ENCODE measurements at places on chromosomes 16 and 17.

GRCh38 chr16:28587386-28587785, 9.5 kb downstream of the SULT1A2 start:
- DNase-seq = no peak

- no peak for DNase-seq
Measured at GRCh38 chr17:17680477-17681186, 626 bp upstream of the RAI1 start.

DNA sequence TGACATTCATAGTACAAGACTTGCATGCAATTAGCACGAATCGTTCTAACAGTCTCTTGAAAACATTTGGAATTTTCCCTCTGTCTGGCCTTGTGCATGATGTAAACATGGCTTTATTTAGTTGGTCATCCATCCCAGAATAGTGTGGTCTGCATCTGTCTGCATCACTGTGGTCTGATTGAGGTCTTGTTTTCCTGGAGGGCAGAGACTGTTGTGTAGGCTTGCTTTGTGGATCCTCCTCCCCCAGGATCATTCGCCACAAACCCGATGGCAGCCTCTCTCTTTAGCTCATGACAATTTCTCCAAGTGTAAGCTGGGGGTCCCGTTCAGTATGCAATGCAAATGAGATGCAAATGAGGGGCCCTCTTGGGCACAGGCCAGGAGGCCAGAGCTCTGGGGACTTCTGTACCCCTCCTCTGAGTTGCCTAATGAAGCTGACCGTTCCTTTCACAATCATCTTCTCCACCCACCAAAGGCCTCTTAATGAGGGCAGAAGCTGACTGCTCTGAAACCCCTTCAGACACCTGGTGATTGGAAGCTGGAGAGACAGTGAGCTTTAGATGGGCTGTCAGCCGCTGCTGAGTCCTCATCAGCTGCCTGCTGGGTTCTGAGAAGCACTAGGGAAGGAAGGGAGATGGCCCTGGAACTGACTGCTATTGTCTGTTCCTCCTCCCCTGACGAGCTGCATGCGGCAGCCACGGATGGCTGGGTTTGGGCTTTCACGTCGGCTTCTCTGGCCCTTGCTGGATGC, 201.2 kb upstream of the CACNG3 start:
- DNase-seq = no peak

GRCh38 chr16:25707982-25708583, 16.3 kb downstream of the HS3ST4 start:
- DNase-seq = no peak

- DNase-seq = no peak
Measured at GRCh38 chr16:7713244-7713643, 380.6 kb downstream of the RBFOX1 start.

DNA sequence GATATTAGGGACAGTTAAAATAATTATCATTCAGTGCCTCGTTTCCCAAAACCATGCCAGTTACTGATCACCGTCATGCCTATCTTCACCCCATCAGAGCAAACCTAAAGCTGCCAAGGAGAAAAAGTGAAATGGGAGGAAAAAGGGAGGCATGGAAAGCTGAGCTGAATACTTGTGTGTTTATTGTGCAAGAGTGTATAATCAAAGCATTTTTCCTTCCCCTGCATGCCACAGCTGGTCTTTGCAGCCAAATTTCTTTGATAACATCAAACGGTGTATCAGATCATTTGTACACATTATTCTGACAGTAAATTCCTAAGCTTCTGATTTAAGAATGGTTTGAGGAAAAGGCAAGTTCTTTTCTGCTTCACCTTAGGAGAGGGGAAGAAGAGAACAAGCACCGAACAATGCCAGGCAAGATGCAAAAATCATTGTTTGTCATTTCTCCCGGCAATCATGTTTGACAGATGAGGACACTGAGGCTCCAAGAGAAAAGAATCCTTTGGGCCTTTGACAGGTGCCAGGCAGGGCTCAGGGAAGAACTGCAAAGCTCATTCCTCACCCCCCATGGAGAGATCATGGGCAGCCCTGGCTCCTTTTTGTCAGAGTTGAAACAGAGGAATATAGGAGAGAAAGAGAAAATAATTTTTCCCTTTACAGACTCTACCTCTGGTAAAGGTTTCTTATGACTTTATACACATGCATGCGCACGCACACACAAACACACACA, 51.4 kb upstream of the ARHGAP44 start:
- DNase-seq = no peak

Measured in occipital lobe (tissue), 3 donors.